ENCODE measurements at places on chromosomes 16 and 17.

DNA sequence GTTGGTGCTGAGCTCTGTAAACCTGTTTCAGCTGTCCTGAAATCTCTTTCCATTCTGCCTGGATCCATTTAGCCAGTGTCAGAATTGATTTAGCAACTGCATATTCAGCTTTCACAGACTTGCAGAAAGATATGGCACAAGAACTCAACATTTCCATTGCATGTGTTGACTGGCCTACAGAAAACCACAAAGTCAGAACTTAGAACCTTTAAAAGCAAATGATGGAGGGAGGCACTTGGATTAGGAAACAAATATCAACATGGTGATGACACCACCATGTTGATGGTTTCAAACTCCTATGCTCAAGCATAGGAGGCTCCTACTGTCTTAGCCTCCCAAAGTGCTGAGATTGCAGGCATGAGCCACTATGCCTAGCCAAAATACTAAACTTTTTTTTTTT lies 52.3 kb upstream of the ARL6IP1 start:
- DNase-seq, result no peak

GRCh38 chr17:65029605-65030336 lies 26.8 kb downstream of the GNA13 start:
- peak; percentile 46 for DNase-seq

DNA sequence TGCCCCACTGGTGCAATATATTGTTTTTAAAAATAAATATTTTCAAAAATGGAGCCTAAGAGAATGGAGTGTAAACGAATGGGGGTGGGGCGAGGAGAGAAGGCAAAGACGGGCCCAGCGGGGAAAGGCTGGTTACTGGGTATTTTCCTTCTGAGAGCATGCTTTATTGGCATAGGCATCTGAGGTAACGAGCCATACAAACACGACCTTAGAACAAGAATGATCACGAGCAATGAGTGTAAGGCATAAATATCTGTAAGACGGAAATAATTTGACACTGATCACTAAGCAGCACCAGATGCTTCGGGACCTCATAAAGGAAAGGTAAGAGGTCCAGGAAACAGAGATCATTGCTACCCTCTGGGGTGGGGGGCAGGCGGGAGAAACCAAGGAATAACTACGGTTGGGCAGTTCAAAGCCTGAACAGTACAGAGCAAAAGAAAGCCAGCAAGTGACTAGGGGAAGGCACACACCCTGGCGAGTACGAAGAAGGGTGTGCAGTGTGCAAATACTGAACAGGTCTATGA lies 959 bp downstream of the SSH2 start:
- no peak for DNase-seq

GRCh38 chr17:42249681-42250446 lies 26.3 kb downstream of the STAT5B start:
- no peak for DNase-seq

DNA sequence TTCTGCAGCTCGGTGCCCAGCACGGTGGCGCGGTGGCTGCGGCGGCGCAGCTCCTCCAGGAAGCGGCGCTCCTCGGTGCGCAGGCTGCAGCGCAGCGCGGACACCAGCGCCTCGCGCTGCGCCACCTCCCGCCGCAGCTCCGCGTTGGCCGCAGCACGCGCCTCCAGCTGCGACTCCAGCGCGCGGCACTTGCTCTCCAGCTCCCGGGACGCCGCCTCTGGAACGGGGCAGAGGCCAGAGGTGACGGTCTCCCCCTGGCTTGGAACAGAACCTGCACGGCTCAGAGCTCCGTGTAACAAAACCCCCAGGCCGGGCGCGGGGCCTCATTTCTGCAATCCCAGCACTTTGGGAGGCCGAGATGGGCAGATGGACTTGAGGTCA lies 13.2 kb upstream of the CLUH start:
- DNase-seq, result no peak

- no peak for DNase-seq
Observed at GRCh38 chr16:3596101-3596861, 15.1 kb downstream of the SLX4 start.

GRCh38 chr16:57300387-57301125 lies 16.1 kb upstream of the PLLP start:
- peak; percentile 95 for DNase-seq

GRCh38 chr17:64063766-64064224 lies 43.4 kb upstream of the ICAM2 start:
- DNase-seq, result no peak

GRCh38 chr16:66649636-66650205 lies 45.2 kb downstream of the CMTM3 start:
- DNase-seq, result no peak

DNA sequence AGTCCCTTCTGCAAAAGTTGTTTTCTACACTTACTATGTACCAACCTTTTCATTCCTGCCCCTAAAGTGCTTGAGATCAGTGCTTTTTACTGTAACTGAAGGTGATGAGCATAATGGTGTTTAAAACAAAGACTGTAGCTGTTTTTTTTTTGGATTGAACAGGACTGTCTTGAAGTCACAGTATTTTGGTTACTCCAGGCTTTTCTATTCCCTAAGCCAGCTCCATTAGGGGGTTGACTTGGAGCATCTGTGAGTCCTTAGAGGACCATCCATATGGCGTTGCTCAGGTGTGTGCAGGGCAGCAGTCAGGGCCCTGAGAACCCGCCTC lies 29.0 kb upstream of the LGALS9 start:
- no peak for DNase-seq

GRCh38 chr17:69876757-69877156 lies 198.3 kb upstream of the KCNJ16 start:
- DNase-seq, result no peak

DNA sequence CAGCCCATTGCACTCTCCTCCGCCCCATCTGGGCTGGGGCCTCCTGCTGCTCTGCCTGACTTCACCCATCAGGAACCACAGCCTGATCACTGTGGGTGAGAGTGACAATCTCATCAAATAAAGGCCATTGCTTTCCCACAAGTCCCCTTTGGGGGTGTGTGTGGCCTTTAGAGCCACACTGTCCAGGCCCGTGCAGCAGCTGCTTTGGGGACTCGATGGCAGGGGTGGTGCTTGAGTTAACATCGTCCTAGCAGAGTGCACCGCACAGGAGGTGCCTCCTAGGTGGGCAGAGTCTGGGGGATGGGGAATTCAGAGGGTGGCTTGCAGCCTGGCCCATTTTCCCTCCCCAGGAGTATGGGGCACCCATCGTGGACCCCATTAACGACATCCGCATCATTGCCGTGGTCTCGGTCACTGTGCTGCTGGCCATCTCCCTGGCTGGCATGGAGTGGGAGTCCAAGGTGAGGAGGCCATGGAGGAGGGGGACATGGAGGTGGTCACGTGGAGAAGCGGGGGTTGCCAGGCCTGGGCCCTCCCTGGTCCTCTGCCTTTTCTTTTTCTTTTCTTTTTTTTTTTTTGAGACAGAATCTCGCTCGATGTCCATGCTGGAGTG lies 5.4 kb downstream of the SLC12A3 start:
- no peak for DNase-seq

DNA sequence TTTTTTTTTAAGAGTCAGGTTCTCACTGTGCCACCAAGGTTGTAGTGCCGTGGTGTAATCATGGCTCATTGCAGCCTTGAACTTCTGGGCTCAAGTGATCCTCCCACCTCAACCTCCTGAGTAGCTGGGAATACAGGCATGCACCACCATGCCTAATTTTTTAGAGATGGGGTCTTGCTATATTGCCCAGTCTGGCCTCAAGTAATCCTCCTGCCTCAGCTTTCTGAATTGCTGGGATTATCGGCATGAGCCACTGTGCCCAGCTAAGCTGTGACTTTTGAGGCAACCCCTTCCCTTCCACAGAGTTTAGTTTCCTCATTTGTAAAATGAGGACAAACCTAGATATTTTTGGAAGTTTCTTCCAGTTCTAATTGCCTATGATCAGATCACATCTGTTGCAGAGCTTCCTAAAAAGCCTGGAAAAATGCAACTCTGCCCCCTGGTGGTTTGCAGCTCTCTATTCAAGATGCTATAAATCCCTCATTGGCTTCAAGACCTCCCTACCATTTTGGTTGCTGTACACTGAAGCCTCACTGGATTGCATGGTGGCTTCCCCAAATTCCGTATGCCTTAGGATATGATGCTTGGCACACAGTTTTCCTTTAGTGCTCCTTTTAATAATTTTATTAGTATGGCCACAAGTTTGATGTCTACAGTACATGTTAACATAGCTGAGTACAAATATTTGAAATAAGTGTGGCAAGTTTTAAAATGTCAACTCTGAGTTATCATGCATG lies 19.3 kb downstream of the GDE1 start:
- no peak for DNase-seq

- peak; percentile 31 for DNase-seq
Observed at GRCh38 chr16:22948603-22949368, 134.8 kb downstream of the HS3ST2 start.

DNA sequence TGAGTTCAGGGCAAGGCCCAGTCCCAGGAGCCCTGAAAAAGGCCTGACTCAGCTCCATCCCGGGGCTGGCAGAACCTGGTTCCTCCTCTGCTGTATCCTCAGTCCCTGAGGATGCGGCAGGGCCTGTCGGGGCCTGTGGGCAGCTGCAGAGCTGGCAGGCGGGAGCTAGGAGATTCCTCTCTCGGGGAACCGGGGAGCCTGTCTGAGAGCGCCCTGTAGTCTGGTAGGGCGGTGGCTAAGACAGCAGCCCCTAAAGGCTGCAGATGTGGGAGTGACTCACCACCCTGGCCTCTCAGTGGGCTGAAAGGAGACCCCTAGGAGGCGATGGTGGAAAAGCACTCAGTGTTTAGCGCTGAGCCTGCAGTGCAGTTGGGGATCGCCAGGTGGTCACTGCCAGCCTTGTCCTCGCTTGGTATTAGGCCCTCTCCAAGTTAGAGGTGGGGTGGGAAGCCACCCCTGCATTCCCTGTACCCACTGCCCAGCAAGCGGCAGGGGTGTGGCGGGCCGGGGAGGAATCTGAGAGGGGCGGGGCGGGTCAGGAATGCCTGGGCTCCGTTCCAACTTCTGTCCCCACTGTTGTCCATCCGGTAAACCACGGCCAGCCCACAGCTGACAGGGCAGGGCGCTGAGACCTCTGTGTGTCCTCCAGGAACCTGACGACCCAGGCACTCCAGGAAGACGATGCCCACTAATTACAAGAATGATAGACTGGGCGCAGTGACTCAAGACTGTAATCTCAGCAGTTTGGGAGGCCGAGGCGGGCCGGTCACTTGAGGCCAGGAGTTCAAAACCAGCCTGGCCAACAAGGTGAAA lies 29.5 kb upstream of the CDH1 start:
- no peak for DNase-seq

DNA sequence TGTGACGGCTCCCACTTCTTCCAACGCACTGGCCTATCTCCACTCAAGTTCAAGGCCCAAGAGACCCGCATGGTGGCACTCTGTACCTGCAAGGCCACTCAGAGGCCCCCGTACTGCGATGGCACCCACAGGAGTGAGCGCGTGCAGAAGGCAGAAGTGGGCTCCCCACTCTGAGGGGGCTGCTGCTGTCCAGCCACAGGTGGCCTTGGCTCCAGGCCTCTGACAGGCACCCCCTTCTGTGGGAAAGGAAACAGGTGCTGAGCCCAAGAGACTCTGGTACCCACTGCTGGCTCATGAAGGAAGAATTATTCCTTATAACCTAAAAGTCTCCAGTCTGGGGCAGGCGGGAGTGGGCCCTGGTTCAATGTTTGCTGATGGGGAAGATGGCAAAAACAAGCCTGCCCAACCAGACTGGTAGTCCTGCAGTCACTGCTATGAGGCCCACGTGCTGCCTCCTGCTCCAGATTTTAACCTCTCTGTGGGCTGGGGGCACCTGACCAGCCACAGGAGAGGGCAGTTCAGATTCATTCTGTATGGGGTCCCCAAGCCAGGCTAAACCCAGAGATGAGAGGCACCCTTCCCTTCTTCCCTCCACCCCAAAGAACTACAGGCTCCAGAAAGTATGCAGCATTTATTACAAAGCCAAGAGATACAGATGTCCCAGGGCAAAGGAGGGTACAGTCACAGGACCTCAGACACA lies 3.3 kb downstream of the CISD3 start:
- no peak for DNase-seq

DNA sequence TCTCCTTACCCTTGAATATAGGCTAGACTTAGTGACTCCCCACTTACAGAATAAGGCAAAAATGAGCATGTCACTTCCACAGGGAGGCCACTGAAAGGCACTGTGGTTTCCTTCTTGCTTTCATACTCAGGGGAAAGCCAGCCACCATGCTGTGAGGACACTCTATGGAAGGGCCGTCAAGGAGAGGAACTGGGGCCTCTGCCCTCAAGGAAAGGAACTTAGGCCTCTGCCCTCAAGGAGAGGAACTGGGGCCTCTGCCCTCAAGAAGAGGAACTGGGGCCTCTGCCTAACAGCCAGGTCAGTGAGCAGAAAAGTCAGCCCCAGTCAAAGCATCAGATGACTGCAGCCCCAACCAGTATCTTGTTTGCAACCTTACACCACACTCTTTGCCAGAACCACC lies 30.1 kb downstream of the VPS35 start:
- peak; percentile 98 for DNase-seq

GRCh38 chr17:19338031-19338990 lies 24.2 kb downstream of the B9D1 start:
- DNase-seq, result no peak

DNA sequence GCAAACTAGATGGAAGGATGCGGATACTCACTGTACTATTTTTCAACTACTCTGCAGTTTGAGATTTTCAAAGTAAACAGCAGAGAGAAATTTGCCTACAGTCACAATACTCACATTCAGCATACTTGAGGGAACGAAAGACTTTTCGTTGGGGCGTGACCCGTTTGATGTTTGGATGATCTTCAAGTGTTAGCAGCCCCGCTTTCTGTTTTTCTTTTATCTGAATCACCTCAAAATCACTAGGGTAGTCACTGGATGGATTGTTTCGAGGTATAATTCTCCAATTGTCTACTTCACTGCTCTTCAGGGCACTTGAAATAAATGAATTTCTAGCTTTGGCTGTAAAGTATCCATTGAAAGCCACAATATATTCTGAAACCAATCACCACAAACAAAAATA lies 17.8 kb downstream of the MBTPS1 start:
- no peak for DNase-seq

DNA sequence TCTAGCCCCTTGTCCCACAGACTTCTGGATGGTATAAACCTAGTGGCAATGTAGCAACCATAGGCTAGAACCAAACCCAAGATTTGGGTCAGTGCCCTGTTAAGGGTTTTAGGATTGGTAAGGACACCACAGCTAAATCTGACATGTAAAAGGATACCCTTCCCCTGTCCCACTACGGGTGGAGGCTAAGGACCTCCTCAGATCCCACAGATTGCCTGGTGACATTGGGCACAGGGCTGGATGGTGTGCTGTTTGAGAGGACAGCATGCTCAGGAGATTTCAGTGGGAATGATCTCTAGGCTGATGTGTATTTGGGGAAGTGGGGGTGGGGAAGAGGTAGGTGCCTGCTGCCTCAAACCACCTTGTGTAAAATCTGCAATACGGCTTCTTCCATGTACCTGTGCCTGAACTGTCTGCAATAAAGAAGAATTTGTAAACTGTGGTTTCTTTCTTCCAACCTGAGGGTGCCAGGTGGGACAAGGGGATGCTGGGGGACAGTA lies 671 bp upstream of the EDC4 start:
- DNase-seq, result no peak

DNA sequence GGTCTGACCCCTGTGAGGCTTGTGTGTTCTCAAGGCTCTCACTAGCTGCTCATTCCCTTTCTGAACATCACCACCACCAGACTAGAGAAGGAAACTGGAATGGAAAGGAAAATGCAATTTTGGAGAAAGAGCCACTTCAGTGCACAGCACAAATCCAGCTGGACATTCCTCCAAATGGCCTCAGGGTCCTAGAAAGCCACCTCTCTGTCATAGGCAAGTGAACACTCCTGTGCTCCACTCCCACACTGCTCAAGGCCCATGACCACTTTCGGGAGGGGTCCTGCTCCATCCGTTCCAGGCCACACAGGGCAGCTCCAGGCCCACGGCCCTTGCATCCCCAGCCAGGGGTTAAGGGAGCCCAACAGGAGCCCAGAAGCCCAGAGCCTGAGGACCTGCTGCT lies 2.6 kb downstream of the LRRC75A start:
- no peak for DNase-seq

Data from GF-D8 (cell line).